OCI-LY7 (cell line): ENCODE measurements at places on chromosomes 13 and 19.

- DNase-seq = no peak
These were observed 47.2 kb downstream of the LYL1 start for GRCh38 chr19:13055213-13056051.

GRCh38 chr19:16554776-16555175, 12.5 kb upstream of the CHERP start:
- DNase-seq = no peak

DNA sequence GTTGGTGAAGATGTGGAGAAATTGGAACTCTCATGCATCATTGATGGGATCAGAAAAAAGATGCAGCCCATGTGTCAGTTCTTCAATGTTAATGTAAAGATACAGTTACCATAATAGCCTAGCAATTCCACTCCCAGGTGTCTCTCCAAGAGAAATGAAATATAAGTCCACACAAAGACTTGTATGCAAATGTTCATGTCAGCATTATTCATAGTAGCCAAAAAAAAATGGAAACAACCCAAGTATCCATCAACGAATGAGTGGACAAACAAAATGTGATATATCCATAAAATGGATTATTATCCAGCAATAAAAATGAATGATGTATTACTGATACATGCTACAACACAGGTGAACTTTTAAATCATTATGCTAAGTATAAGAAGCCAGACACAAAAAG, 38.7 kb downstream of the CCDC70 start:
- no peak for DNase-seq

GRCh38 chr19:46067691-46068090, 26.9 kb upstream of the IGFL4 start:
- DNase-seq = no peak

DNA sequence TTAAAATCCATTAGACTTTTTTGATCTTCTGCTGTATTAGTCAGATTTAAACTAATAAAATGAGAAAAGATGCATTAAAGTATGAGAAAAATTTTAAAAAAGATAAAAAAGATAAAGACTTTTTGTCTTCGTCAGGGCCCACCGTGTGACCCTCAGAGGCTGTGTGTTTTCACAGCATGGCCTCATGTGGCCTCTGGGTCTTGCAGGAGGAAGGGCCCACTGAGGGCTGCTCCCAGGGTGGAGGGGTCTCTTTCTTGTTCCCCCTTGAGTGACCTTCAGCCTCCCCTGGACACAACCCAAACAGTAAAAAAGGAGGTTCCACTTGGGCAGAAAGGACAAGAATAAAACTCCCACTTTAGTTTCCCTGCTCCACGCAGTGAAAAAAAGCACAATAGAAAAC, 57.1 kb upstream of the RANBP3 start:
- no peak for DNase-seq

DNA sequence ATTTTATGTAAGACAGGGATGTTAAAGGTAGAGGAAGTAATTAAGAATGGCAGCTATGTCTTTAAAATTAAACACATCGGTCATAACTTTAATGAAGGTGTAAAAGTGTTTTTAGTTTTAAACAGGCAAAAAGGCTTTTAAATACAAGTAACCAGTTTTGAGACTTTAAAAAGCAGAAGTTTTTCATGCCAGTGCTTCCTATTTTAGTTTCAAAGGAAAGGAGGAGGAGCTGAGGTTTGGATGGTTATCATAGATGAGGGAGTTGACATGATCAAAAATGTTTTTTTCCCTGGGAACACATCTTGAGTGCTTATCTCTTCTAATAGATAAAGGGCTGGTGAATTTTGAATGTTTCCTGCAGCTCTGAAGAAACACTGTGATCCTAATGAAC, 42.9 kb downstream of the LRCH1 start:
- DNase-seq = no peak

DNA sequence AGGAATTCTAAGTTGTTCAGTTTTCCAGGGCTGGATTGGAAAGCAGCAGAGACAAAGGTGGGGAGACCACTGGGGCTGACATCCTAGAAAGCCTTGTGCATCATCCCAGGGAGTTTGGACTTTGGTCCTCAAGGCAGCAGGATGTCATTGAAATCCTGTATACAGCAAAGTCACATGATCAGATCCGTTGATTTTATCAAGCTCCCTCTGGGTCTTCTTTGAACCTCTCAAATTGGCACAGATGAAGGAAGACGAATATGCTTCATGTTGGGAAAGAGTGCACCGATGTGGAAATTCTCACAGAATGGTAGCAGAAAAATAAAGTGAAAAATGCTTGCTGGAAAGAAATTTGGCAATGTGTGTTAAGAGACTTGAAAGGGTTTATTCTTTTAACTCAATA, 149.8 kb upstream of the TMTC4 start:
- no peak for DNase-seq

DNA sequence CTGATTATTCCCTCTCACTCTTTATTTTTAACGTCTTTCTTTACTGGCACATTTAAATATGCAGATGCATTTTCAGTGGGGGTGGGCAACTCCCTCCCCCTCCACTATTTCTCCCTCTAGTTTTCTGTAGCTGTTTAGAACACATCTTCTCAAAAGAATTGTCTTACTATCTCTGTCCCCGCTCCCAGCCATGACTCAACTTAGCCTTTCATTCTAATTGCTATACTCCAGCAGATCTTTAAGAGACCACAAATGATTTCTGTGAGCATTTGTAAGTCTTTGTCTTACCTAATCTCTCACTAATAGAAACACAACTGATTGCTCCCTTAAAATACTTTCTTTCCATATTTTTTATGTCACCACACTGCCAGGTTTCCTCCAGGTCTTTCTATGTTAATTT, 350.9 kb downstream of the SPRY2 start:
- no peak for DNase-seq

- DNase-seq = no peak
These were observed 17.5 kb upstream of the F7 start for GRCh38 chr13:113087923-113088690.

GRCh38 chr19:12513531-12514061, 29.0 kb upstream of the ZNF709 start:
- DNase-seq = no peak

- no peak for DNase-seq
These were observed 316.9 kb upstream of the TSHZ3 start for GRCh38 chr19:31666126-31666525.

DNA sequence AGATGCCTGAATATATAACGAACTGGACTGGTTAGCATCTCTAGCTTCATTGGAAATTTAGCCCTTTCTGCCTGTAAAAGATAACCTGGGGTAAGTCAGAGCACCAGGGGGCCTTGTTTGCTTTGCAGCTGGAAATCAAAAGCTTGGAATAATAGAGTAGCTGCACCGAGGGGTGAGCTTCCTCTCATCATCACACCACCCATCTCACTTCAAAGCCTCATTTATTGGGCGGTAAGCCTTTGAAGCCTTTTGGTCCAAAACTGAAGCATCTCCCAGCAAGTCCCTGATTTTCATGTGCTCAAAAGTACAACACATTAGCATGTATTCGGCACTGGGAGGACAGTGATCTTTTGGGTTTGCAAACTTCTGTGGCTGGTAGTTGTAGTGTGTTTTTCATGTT, 405.1 kb downstream of the FOXO1 start:
- no peak for DNase-seq

DNA sequence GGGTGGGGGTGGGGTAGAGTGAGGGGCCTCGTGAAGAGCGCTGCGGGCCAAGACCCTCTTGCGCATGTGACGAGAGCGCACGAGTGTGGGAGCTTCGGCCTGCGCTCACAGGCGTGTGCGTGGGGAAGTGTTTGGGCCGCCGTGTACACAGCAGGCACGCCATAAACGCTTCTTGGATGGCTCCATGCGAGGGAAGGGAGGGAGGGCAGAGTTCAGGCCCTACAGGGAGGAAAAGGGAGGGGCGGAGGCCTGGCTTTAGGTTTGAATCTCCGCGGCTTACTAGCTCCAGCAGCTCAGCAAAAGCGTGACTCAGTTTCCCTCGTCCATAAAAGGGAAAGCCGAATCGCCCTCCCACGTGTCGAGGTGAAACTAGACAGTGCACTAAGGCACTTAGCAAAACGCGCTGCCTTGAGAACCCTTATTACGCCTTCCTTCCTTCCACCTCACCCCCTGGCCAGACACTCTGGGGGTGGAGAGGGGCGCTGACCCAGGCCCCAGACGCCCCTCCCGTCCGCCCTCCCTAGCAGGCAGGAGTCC, 12.5 kb downstream of the GADD45B start:
- no peak for DNase-seq

GRCh38 chr13:108213946-108214345, 1.4 kb downstream of the LIG4 start:
- DNase-seq = no peak

GRCh38 chr13:37715606-37716015, 117.0 kb upstream of the POSTN start:
- no peak for DNase-seq

DNA sequence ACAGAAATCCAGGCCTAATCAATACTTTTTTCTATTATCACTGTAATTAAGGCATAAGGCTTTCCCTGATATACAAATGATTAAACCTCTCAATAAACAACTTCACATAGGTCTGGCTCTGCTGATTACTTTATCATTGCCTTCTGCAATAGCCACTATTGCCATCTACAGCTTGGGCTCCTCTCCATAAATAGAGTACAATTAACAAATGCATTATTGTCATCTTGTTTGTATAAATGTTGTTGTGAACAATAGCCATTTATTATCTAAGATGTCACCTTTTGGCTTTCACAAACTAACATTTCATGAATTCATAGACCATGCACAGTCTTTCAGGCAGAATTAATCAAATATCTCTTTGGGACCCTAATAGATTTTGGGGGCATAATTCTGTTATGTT, 53.3 kb downstream of the NHLRC3 start:
- DNase-seq = no peak

GRCh38 chr13:44198826-44199225, 174.8 kb upstream of the SERP2 start:
- DNase-seq = no peak

GRCh38 chr19:50449236-50449899, 16.7 kb downstream of the MYBPC2 start:
- DNase-seq = no peak

DNA sequence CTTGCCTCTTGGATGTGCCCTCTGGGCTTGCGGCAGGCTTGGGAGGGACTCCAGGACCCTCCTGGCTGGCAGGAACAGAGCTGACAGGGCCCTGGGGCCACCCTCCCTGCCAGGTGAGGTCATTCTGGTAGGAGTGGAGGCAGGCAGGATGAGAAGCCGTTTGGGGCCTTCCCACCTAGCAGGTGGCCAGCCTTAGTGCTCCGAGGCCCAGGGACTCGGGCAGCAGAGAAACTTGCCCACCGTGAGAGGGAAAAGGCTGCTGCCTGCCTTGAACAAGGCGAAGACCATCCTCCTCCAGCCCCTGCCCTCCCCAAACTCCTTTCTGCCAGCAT, 8.5 kb downstream of the RFX1 start:
- no peak for DNase-seq

- peak; percentile 41 for DNase-seq
These were observed 22.8 kb upstream of the CEACAM20 start for GRCh38 chr19:44552324-44552723.
